GM12892 (cell line): ENCODE measurements at places on chromosomes 7 and 10.
A peak's percentile ranks its signal among the peaks of the same experiment; 100 is the strongest.

DNA sequence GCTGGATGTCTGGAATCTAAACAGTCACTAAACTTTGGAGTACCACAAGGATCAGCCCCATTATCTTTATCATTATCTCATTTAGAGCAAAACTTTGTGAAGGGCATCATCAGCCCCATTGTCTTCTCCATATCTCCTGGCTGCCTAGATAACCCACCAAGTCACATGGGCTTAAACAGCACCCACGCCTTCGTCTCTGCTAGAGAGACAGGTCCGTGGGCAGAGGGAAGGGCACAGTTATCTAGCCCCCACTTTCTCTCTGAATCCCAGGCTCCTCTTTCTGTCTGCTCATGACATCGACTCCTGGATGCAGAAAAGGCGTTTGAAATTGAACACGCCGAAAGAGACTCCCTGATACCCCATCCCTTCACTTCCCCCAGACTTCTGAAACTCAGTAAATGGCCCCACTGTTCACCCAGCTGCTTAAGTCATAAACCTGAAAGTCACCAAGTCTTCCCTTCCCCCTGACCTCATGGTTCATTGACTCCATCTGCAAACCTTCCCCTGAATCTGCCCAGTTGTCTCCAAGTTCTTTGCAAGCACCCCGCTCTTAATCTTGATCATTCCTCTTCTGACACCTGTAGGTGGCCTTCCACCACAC, 20.9 kb upstream of the PARD3 start:
- DNase-seq = peak; percentile 25

DNA sequence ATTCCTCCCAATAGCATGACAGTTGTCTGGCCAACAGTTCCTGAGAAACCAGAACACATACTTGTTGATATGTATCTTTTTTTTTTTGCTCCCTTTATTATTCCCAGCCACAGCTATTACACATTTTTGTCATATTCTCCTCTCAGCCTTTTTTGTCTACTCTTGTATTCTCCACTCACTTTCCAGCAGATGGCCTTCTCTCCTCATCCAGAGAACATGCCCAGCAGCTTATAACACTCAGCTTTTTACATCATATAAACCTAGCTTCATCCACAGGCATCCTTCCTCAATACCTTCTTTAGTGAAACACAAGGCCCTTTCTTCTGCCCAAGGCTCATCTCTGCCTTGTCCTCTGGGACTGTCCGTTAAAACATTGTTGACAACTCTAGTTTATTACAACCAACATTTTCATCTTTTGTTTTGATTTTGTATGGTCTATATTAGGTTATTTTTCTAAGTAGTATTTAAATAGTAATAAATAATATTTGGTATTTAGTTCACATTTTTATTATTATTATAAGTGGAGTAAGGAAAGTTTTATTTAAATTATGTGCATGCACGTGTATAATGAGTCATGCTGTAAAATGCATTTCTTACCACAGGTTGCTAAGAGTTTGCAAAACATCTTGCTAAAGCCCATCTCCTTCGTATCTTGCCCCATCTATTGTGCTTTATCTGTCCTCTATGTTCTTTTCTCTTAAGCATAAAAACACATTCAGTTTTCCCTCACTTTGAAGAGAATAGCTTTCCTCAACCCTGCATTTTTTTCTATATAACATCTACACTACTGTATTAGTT, 101.5 kb downstream of the ORC5 start:
- DNase-seq = no peak

DNA sequence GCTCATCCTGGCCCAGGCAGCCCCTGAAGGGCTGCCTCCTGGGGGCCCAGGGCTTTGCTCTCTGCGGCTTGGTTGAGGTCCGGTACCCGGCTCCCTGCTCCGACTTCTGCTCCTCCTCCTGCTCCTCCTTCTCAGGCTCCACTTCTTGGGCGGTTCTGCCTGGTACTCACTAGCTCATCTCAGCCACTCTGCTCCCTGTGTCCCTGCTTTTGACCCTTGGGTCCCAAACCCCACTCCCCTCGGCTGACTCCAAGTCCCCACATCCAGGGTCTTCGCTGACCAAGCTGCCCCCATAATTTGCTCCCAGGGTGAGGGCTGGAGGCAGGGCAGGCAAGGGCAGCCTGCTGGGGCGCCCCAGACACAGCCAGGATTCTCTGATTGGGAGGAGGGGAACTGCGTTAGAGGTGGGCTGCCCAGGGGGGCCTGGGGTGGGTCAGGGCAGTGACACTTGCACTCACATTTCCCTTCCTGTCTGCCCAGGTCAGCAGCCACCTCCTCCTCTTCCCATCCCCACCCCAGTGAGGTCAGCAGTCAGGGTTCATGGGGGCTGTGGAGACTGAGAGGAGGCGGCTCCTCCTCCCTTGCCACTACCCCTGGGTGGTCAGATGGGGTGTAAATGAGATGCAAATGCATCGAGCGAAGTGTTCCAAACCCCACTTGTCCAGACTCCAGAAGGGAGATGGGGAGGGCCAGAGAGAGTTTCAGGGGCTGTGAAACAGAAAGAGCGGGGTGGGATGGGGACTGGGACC, 2.2 kb downstream of the SMARCD3 start:
- no peak for DNase-seq

DNA sequence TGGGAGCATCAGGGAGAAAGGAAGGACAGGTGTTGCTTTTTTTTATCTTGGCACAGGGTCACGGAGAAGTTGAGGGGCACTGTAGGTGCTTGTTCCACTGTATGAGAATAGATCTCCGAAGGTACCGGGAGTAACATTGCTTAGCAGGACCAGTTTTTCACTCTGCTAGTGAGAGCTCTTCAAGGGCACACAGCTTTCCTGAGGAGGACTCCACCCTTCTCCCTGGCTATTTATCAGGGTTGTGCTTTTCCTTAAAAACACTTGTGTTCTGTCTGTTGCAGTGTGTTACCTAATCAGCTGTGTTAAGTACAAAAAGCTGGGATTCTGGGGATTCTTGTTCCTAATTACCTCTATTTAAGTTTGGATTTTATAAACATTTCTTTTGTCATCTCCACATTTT, 160.5 kb downstream of the SND1 start:
- DNase-seq = no peak
